ENCODE measurements at places on chromosomes 1 and 21.
A peak's percentile ranks its signal among the peaks of the same experiment; 100 is the strongest.

DNA sequence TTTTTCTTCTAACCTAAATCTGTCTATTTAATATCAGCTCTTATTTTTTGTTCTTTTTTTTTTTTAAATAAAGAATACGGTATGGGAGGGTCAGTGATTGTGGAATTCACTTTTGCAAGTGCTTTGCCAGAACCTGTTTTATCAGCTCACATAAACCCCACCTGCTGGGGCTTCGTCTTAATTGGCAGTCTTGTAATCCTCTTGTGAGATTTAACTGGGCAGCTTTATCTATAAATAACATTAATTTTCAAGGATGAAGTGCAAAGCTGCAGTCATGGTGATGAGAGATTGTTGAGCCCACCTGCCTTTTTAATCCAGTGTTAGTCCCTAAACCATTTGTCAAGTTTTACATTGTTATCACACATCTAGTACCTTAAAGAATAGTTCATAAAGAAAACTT is 18.2 kb upstream of the PDC start:
- H3K4me3 ChIP-seq, result no peak overlapping the region
- H3K27ac ChIP-seq, result no peak overlapping the region
- no peak for DNase-seq
- H3K4me1 ChIP-seq, result no peaks in the 10 kb centered on the region
- H3K36me3 ChIP-seq, result no peaks in the 10 kb centered on the region

- peaks cover 3% of the 10 kb centered on the region for H3K36me3 ChIP-seq
- H3K4me3 ChIP-seq, result peak overlapping the region; percentile 71
- DNase-seq, result no peak
- peaks cover 22% of the 10 kb centered on the region for H3K27me3 ChIP-seq
- H3K4me1 ChIP-seq, result no peaks in the 10 kb centered on the region
Measured at GRCh38 chr1:182603646-182604174, 479 bp downstream of the RGS16 start.

GRCh38 chr1:36320291-36320761 is 3.1 kb downstream of the EVA1B start:
- peak overlapping the region; percentile 72 for H3K4me3 ChIP-seq
- peak overlapping the region; percentile 23 for H3K27ac ChIP-seq
- no peak for DNase-seq
- H3K4me1 ChIP-seq, result peaks cover 18% of the 10 kb centered on the region

DNA sequence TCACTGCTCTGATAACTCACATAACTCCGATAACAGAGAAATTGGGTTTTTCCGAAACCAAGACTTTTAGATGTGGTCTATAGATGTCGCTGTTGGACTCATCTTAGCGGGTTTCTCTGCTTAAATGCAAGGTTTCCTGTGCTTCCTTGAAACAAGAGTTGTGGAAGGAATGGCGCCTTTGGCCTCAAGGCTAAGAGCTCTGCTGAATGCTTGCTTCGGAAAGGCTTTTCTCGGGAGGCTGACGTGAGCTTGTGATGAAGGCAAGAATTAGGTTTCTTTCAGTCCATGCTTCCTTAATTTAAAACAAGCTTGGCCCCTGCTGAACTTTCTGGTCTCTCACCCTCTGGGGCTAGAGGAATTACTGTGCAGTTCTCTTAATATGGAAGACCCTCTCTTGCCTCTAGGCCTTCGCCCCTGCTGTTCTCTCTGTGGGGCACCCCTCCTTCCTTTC is 113.5 kb downstream of the MAP3K21 start:
- no peak overlapping the region for H3K27ac ChIP-seq
- DNase-seq, result no peak
- no peak overlapping the region for H3K4me3 ChIP-seq

DNA sequence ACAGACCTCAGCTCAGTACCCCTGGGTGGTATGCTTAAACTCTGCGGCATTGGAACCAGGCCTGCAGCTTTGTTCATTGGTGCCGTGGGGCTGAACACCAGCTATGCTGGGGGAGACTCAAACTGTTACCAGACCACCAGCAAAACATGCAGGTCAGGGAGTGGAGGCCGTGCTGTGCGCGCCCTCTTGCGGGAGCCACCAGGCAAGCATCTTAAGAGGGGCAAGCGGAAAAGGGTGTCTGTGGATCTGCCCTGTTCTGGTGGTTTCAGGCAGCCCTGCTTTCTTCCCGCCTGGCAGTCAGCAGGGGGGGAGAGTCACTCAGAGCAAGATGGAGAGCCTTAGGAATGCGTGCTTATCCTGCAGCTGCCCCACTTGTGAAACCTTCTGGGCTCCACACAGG is 276.9 kb upstream of the ZRANB2 start:
- no peak overlapping the region for H3K27ac ChIP-seq
- DNase-seq, result no peak
- H3K4me1 ChIP-seq, result no peaks in the 10 kb centered on the region
- H3K27me3 ChIP-seq, result no peaks in the 10 kb centered on the region
- H3K36me3 ChIP-seq, result no peaks in the 10 kb centered on the region
- no peak overlapping the region for H3K4me3 ChIP-seq

All from central memory CD8-positive, alpha-beta T cell (primary cell).